A673 (cell line): ENCODE measurements at places on chromosomes 2 and 18.

GRCh38 chr2:67290451-67291290, 106.5 kb upstream of the ETAA1 start:
- no peak overlapping the region for H3K4me3 ChIP-seq
- no peaks in the 10 kb centered on the region for H3K4me1 ChIP-seq
- H3K27me3 ChIP-seq: no peaks in the 10 kb centered on the region
- no peaks in the 10 kb centered on the region for H3K36me3 ChIP-seq
- H3K27ac ChIP-seq: no peak overlapping the region

- no peaks in the 10 kb centered on the region for H3K27me3 ChIP-seq
- H3K36me3 ChIP-seq: peaks cover 10% of the 10 kb centered on the region
- no peak overlapping the region for H3K27ac ChIP-seq
- no peak overlapping the region for H3K4me3 ChIP-seq
Measured at GRCh38 chr2:63865159-63865799, 23.6 kb downstream of the UGP2 start.

GRCh38 chr2:186036862-186037449, 298.4 kb downstream of the FSIP2 start:
- DNase-seq: no peak
- H3K4me3 ChIP-seq: no peak overlapping the region
- H3K27me3 ChIP-seq: no peaks in the 10 kb centered on the region

DNA sequence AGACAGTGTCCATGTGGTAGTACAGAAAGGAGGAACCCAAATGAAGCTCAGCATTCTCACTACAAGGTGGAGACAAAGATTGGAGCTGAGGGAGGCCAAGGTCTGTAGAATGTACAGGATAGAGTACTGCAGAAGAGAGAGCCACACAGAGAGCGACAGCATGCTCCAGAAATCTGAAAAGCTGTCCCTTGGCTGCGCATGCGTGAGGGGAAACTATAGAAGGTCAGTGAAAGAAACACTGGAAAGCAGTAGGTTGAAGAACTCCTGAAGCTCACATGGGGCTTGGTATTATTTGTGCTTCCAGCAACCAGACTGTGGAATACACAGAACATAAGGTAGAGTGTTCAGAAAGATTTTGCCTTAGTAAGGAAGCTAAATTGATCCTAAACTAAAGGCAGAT, 142.5 kb downstream of the TXNL1 start:
- no peak for DNase-seq
- no peak overlapping the region for H3K27ac ChIP-seq
- H3K36me3 ChIP-seq: no peaks in the 10 kb centered on the region
- peaks cover 26% of the 10 kb centered on the region for H3K27me3 ChIP-seq
- H3K4me3 ChIP-seq: no peak overlapping the region

GRCh38 chr2:152890736-152891135, 172.3 kb downstream of the ARL6IP6 start:
- H3K36me3 ChIP-seq: no peaks in the 10 kb centered on the region
- no peak overlapping the region for H3K27ac ChIP-seq
- no peaks in the 10 kb centered on the region for H3K4me1 ChIP-seq
- H3K4me3 ChIP-seq: no peak overlapping the region

DNA sequence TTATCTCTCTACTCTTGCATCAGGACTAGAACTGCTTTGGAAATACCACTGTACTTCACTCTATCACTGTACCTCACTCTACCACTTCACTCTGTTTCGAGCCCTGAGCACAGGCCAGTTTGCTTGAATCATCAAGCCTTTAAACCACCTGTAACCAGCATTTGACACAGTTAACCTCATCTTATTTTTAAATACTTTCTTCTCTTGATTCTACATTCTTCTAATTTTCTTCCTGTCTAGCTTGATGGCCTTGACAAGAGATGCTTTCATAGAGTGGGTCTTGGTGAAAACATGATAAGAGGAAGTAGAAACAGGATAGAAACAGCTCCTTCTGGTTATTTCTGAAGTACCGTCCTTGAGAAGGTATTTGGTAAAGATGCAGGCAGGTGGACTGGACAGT, 78.1 kb downstream of the SPIRE1 start:
- no peak overlapping the region for H3K27ac ChIP-seq
- DNase-seq: no peak
- no peaks in the 10 kb centered on the region for H3K4me1 ChIP-seq
- no peak overlapping the region for H3K4me3 ChIP-seq

DNA sequence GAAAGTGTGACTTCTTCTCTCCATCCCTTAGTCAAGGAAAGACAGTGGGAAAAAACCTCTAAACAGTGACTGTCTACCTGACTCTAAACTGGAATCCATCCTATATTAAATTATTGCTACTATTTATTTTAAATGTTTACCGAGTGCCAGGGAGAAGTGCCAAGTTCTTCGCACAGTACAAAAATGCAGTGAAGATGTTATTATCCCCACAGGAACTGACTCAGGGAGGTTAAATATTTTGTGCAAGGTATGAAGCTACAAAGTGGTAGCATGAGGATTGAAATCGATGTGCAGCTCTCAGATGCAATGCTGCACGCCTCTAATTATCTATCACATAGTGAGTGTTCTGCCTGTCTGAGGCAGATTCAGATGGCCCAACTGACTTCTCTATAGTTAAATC, 91.1 kb downstream of the MEP1B start:
- no peaks in the 10 kb centered on the region for H3K4me1 ChIP-seq
- H3K4me3 ChIP-seq: no peak overlapping the region
- H3K27me3 ChIP-seq: no peaks in the 10 kb centered on the region
- H3K27ac ChIP-seq: no peak overlapping the region
- no peaks in the 10 kb centered on the region for H3K36me3 ChIP-seq
- DNase-seq: no peak

DNA sequence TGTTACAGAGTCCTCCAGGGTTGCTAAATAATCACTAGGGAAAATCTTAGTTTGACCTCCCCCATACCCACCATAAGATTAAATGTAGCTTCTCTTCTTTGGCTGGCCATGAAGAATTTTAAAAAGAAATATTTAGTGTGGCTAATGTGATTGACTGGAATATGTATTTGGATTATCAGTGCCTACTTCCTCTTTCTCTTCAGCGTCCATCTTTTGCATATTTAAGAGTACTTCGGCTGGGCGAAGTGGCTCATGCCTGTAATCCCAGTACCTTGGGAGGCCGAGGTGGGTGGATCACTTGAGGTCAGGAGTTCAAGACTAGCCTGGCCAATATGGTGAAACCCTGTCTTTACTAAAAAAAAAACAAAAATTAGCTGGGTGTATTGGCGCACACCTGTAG, 28.8 kb downstream of the ADAM23 start:
- no peak overlapping the region for H3K4me3 ChIP-seq
- peaks cover 8% of the 10 kb centered on the region for H3K27me3 ChIP-seq
- no peaks in the 10 kb centered on the region for H3K4me1 ChIP-seq
- H3K36me3 ChIP-seq: no peaks in the 10 kb centered on the region

DNA sequence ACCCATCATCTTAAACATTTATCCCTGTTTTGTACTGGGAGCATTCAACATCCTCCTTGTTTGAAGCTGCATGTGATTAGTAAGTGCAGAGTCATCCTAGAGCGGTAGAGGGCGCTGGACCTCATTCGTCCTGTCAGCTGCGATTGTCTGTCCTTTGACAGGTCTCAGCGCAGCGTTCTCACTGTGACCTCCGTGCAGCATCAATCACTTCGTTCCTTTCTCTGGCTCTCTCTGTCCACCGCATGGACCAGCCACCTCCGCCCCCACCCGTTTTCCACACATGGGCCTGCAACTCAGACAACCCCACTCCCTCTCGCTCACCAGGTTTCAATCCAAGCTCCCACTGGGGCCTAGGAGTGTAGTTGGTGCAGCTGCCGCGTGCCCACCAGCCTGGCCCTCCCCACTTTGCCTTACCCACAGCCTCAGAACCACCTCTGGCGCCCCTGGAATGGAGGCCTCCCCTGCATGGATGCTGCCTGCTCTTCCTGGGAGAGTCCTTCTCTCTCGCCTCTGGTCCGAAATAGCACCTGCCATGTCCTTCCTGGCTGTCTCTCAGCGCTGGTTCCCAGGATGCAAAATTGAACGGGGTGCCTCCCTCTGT, 90.5 kb downstream of the NDUFA10 start:
- H3K4me1 ChIP-seq: no peaks in the 10 kb centered on the region
- H3K27ac ChIP-seq: no peak overlapping the region
- DNase-seq: peak; percentile 64
- no peaks in the 10 kb centered on the region for H3K36me3 ChIP-seq
- H3K4me3 ChIP-seq: no peak overlapping the region
- H3K27me3 ChIP-seq: no peaks in the 10 kb centered on the region

DNA sequence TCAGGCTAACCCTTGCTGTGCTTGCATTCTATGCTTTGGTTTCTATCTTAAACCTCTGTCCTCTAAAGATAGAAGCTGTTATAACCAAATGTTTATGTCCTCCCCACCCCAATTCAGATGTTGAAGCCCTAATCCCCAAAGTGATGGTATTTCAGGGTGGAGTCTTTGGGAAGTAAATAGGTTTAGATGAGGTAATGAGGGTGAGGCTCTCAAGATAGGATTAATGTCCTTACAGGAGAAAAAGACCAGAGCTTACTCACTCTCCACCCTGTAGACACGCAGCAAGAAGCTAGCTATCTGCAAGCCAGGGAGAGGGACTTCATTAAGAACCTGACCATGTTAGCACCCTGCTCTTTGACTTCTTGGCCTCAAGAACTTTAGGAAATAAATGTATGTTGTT, 362.5 kb downstream of the ERBB4 start:
- H3K36me3 ChIP-seq: no peaks in the 10 kb centered on the region
- no peak overlapping the region for H3K27ac ChIP-seq
- H3K27me3 ChIP-seq: no peaks in the 10 kb centered on the region
- H3K4me3 ChIP-seq: no peak overlapping the region
- H3K4me1 ChIP-seq: peaks cover 15% of the 10 kb centered on the region
- no peak for DNase-seq

DNA sequence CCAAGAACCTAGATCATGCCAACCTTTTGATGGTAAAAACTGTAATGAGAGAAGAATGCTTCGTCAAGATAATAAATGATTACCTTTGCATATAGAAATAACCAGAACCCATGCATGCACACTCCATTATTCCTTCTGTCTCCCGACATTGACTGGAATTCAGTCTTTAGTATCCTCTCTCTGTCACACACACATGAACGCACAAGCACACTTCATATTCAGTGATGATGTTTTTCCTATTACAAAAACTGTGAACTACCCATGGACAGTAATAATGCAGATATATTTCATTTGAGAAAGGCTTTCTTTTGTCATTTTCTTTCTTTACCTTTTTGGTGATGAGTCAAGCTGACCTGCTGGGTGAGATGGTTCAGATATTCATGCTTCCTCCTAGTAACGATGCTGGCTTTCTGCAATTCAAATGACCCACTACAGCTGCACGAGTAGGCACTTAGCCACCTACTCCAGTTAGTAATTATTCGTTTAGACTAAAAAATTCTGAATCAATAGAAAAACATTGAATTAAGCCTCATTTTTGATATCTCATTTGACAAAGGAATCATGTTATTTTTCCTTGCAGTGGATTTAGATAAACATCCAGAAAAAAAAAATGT, 382.2 kb downstream of the TGIF1 start:
- no peak overlapping the region for H3K4me3 ChIP-seq
- peaks cover 44% of the 10 kb centered on the region for H3K36me3 ChIP-seq
- no peaks in the 10 kb centered on the region for H3K27me3 ChIP-seq
- H3K4me1 ChIP-seq: peaks cover 84% of the 10 kb centered on the region
- peak; percentile 78 for DNase-seq

GRCh38 chr2:231795525-231796327, 9.5 kb downstream of the COPS7B start:
- peaks cover 39% of the 10 kb centered on the region for H3K36me3 ChIP-seq
- no peaks in the 10 kb centered on the region for H3K27me3 ChIP-seq
- peak; percentile 81 for DNase-seq

- H3K27me3 ChIP-seq: peaks cover 6% of the 10 kb centered on the region
- DNase-seq: no peak
- peaks cover 1% of the 10 kb centered on the region for H3K4me1 ChIP-seq
Measured at GRCh38 chr2:14011190-14011589, 621.3 kb upstream of the LRATD1 start.

- DNase-seq: peak; percentile 53
- no peaks in the 10 kb centered on the region for H3K36me3 ChIP-seq
- no peaks in the 10 kb centered on the region for H3K27me3 ChIP-seq
- H3K27ac ChIP-seq: no peak overlapping the region
- H3K4me1 ChIP-seq: peaks cover 50% of the 10 kb centered on the region
Measured at GRCh38 chr2:132815516-132815915, 145.5 kb upstream of the LYPD1 start.
